ENCODE measurements at places on chromosomes 6 and 20. TPM values are rescaled to one million over a fixed set of nuclear protein-coding genes. Genes with fewer than 3 reads are reported as not detected.
A peak's percentile ranks its signal among the peaks of the same experiment; 100 is the strongest.

Gene PAX1
- not detected for total RNA-seq

Gene SNAP25
- 0.29 TPM for total RNA-seq

DNA sequence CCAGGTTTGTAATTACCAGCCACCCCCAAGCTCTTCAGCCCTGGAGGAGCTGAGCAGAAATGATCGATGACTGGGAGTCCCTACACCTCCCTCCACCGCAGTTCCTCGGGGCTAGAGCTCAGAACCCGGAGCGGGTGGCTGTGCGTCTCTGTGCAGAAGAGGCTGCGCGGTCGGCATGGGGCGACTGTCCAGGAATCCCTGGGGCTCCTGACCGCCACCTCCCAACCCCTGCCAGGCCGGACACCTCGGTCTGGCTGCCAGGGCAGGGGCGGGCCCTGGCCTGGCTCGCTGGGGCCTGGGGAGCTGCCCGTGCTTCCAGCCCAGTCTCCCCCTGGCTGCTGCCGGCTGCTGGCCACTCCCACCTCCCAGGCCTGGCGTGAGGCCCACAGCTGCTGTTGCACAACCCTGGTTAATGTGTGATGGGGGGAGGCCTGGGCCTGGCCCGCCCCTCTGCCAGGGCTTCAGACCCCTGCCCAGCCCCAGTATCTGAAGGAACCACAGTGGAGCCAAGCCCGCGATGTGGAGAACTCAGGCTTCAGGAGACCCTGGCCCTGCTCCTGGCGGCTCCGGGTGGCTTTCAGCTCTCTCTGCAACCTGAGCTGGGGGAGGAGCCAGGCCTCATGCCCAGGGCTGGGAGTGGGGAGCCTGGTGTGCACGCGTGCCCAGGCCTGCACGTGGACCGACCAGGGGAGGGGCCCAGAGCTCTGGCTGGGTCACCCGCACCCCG is 1.2 kb downstream of the SLC2A4RG start:
- H3K36me3 ChIP-seq = peaks cover 29% of the 10 kb centered on the region
- H3K4me3 ChIP-seq = peak overlapping the region; percentile 86
- peak overlapping the region; percentile 79 for H3K27ac ChIP-seq
- H3K4me1 ChIP-seq = peaks cover 8% of the 10 kb centered on the region

DNA sequence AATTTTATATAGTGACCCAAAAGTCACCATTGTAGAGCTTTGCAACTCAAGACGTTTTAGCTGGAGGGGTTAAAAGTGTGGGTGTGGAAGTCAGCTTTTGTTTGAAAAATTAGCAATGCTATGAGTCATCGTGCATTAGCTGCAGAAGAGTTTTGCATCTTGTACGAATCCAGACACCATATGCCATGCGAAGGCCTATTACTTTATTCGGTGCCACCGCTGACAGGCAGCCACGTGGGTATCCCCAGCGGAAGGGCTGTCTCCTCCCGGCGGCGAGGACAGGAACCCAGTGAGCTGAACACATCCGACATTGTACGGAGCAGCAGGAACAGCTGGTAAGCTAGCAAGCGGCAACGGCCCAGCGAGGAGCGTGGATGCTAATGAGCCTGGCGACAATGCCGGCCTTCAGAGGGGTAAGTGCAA is 84.4 kb downstream of the INSM1 start:
- H3K27ac ChIP-seq = peak overlapping the region; percentile 77
- DNase-seq = peak; percentile 90
- no peaks in the 10 kb centered on the region for H3K27me3 ChIP-seq
- H3K4me1 ChIP-seq = no peaks in the 10 kb centered on the region
- H3K4me3 ChIP-seq = no peak overlapping the region
- no peaks in the 10 kb centered on the region for H3K36me3 ChIP-seq

- no peaks in the 10 kb centered on the region for H3K27me3 ChIP-seq
- H3K36me3 ChIP-seq = no peaks in the 10 kb centered on the region
- DNase-seq = no peak
Measured at GRCh38 chr6:164628302-164628931, 681.0 kb downstream of the C6orf118 start.

DNA sequence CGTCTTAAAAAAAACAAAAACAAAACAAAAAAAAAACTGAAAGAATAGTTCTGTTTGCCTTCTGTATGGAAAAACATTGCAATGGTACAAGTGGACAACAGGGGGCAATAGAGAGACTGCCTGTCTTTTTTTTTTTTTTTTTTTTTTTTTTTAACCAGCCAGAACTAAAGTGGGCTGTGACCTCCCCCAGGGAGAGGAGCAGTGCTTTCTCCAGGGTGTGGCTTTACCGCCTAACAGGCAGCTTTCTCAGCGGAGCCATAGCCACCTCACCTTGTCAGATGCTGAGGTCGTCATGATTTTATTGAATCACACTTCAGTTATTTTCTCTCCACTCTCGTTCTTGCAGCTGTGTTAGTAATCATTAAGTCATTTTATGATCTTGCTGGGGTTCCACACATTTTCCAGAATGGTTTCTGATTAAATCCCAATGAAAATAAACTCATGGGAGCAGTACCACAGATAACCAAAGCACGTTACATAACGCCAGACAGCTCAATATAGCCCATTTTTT is 78.4 kb downstream of the GMPR start:
- peaks cover 7% of the 10 kb centered on the region for H3K4me1 ChIP-seq
- no peaks in the 10 kb centered on the region for H3K27me3 ChIP-seq
- H3K4me3 ChIP-seq = no peak overlapping the region
- H3K27ac ChIP-seq = no peak overlapping the region
- DNase-seq = peak; percentile 80

GRCh38 chr6:84330325-84330724 is 102.9 kb upstream of the CEP162 start:
- no peak overlapping the region for H3K27ac ChIP-seq
- peaks cover 16% of the 10 kb centered on the region for H3K4me1 ChIP-seq
- DNase-seq = no peak
- H3K36me3 ChIP-seq = no peaks in the 10 kb centered on the region
- no peaks in the 10 kb centered on the region for H3K27me3 ChIP-seq
- H3K4me3 ChIP-seq = no peak overlapping the region

Gene FAM50B
- 2.8 TPM for total RNA-seq

Gene MTHFD1L
- 74.9 TPM for total RNA-seq

Gene MCHR2
- total RNA-seq = not detected

DNA sequence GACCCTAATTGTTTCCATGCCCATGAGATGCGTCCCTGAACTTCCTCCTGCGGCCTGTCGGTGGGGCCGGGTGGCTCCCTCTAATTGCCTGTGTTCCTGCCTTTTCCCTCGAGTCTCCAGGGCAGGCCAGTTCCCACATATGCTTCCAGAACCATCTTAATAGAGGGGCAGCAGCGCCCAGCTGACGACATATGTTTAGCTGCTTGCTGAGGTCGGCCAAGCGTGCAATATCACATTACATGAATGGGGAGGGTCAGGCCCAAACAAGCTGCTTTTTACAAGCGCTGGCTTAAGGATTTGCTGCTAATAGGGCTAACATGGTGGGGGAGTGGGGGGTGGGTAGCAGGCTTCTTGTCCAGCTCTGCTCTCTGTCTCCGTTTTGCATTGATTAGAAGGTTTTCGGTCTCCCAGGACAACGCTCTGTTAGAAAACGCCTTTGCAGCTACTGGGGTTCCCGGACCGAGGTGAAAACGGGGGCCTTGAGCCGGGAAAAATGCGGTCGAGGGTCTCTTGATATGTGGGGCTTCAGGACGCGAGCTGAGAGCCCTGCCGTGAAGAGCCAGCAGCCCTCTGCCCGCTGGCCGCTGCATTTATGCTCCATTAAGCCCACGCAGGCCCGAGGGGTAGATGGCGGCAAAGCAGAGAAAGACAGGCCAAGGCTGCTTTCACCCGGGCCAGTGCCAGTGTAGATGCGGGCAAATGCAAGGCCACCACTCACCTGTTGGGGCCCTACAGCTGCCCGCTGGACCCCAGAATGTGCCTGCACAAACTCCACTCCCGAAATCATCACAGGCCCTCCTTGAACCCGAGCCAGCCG is 308.5 kb downstream of the BMP7 start:
- no peaks in the 10 kb centered on the region for H3K36me3 ChIP-seq
- peaks cover 45% of the 10 kb centered on the region for H3K27me3 ChIP-seq
- H3K27ac ChIP-seq = peak overlapping the region; percentile 73
- H3K4me3 ChIP-seq = no peak overlapping the region
- no peaks in the 10 kb centered on the region for H3K4me1 ChIP-seq
- peak; percentile 76 for DNase-seq

DNA sequence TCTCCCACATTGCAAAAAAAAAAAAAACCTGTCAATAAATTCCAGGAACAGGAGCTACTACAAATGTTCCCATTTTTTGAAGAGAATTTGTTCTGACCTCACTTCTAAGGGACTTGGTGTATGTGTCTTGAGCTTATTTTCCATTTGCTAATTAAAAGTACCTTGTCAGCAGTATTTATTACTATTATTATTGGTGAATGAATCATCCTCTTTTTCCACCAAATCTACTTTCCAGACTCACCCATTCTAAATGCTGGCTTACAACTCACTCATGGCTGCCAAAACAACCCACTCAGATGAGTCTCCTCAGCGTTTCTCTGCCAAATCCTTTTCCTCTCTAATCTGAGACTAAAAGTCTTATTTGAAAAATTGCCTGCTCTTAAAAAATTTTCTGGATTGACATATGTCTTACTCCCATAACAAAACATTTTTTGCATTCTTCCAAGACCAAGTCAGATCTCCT is 33.2 kb upstream of the TASP1 start:
- H3K27ac ChIP-seq = no peak overlapping the region
- H3K4me3 ChIP-seq = no peak overlapping the region
- DNase-seq = no peak
- no peaks in the 10 kb centered on the region for H3K36me3 ChIP-seq
- no peaks in the 10 kb centered on the region for H3K27me3 ChIP-seq

Gene SLC32A1
- total RNA-seq = not detected

GRCh38 chr6:154954347-154954746 is 40.8 kb upstream of the TIAM2 start:
- DNase-seq = no peak
- no peak overlapping the region for H3K27ac ChIP-seq
- no peaks in the 10 kb centered on the region for H3K4me1 ChIP-seq
- no peaks in the 10 kb centered on the region for H3K27me3 ChIP-seq
- H3K36me3 ChIP-seq = no peaks in the 10 kb centered on the region

Gene BCL2L1
- 55.3 TPM for total RNA-seq

Gene TRAPPC3L
- not detected for total RNA-seq

DNA sequence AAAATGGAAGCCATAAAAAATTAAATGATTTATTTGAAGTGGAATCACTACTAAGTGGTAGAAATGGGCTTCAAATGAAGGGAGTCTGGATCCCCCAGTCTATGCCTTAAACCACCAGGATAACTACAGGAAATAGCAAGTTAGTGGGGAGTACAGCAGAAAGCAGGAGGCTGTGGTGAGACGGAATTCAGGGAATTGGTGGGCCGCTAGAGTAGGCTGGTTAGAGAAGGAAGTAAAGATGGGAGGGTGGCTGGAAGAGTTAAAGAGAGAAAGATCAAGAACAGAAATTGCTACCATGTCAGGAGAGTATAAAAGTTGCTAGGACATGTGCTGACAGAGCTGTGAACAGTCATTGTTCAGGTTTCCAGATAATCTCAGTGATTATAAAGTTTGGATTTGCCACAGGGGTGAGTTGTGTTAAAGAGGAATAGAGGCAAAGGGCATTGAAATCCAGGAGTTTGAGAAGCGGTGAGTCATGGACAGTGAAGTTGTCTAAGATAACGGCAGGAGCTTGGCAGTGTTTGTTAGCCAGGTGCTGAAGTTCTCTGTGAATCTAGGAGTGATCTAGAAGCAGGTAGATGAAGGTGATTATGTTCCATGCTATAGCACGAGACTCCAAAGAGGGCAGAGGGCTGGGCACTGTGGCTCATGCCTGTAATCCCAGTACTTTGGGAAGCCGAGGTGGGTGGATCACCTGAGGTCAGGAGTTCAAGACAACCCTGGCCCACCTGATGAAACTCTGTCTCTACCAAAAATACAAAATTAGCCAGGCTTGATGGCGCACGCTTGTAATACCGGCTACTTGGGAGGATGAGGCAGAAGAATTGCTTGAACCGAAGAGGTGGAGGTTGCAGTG is 13.7 kb upstream of the HINT3 start:
- H3K27me3 ChIP-seq = no peaks in the 10 kb centered on the region
- H3K4me1 ChIP-seq = no peaks in the 10 kb centered on the region
- no peak for DNase-seq
- no peak overlapping the region for H3K4me3 ChIP-seq
- no peaks in the 10 kb centered on the region for H3K36me3 ChIP-seq
- no peak overlapping the region for H3K27ac ChIP-seq

GRCh38 chr6:139882234-139882633 is 507.8 kb upstream of the CITED2 start:
- H3K4me3 ChIP-seq = no peak overlapping the region
- peaks cover 25% of the 10 kb centered on the region for H3K4me1 ChIP-seq
- no peaks in the 10 kb centered on the region for H3K27me3 ChIP-seq
- no peaks in the 10 kb centered on the region for H3K36me3 ChIP-seq

DNA sequence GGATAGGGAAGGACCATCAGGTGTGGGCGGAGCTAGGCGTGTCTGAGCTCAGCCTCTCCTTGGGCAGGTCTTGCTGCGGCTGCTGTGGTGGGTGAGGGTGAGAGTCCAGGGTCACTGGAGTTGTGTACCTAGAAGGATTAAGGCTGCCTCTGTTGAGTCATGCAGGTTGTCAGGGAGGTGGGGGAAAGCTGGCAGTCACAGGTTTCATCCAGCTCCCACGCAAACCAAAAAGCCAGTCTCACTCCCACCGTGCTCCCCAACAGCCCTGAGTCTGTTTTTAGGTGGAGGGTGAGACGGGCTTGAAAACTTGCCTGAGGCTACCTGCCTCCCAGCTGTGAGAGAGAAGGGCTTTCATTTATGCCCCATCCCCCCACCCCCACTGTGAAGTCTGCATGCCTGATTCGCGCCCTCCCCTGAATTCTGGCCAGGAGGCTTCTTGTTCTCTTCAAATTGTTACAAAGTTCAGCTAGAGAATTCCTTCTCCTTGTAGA is 161.5 kb downstream of the MYLK4 start:
- peak overlapping the region; percentile 59 for H3K4me3 ChIP-seq
- H3K27ac ChIP-seq = peak overlapping the region; percentile 24
- H3K36me3 ChIP-seq = no peaks in the 10 kb centered on the region
- no peaks in the 10 kb centered on the region for H3K27me3 ChIP-seq

DNA sequence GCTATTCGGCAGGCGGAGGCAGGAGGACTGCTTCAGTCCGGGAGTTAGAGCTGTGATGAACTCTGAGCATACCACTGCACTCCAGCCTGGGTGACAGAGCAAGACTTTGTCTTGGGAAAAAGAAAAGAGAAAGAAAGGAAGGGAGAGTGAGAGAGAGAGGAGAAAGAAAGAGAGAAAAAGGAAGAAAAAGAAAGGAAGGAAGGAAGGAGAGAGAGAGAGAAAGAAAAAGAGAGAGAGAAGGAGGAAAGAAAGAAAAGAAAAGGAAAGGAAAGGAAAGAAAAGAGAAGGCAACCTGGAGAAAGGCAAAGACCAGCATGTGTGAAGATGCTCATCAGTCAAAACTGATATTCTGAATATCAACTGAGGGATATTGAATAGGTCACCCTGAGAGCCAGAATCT is 143.1 kb upstream of the SASH1 start:
- no peak for DNase-seq
- H3K36me3 ChIP-seq = no peaks in the 10 kb centered on the region
- H3K27me3 ChIP-seq = no peaks in the 10 kb centered on the region
- H3K4me1 ChIP-seq = no peaks in the 10 kb centered on the region

Gene SIRPD
- total RNA-seq = not detected

DNA sequence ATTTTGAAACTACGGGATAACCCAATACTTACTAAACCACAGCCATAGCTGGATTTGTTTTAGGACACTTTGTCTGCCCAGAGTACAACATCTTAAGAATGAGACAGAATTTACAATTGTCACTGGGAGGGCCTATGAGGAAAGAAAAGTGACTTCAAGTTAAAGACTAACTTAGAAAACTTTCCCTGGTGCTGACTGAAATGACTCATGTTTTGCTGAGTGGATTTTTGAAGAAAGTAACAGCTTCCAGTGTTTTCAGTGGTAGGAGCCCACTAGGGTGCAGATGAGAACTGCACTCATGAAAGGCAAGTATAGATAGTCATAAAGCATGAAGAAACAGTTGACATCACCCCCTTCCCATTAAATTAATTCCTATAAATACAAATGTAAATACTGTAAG is 988.2 kb upstream of the MAP3K7 start:
- H3K4me3 ChIP-seq = no peak overlapping the region
- DNase-seq = no peak
- no peaks in the 10 kb centered on the region for H3K4me1 ChIP-seq
- no peak overlapping the region for H3K27ac ChIP-seq
- H3K36me3 ChIP-seq = no peaks in the 10 kb centered on the region

All from endodermal cell (in vitro differentiated cells).